ENCODE measurements at places on chromosomes 7 and 10. TPM values are rescaled to one million over a fixed set of nuclear protein-coding genes. Genes with fewer than 3 reads are reported as not detected.

The ERVW-1 gene
- not detected for total RNA-seq

The SYCE1 gene
- 2.4 TPM for total RNA-seq

The GJD4 gene
- total RNA-seq: not detected

The PAPOLB gene
- 3.9 TPM for total RNA-seq

The DGKI gene
- 79.2 TPM for total RNA-seq

GRCh38 chr7:39594988-39595620 is 28.3 kb upstream of the RALA start:
- DNase-seq: no peak

DNA sequence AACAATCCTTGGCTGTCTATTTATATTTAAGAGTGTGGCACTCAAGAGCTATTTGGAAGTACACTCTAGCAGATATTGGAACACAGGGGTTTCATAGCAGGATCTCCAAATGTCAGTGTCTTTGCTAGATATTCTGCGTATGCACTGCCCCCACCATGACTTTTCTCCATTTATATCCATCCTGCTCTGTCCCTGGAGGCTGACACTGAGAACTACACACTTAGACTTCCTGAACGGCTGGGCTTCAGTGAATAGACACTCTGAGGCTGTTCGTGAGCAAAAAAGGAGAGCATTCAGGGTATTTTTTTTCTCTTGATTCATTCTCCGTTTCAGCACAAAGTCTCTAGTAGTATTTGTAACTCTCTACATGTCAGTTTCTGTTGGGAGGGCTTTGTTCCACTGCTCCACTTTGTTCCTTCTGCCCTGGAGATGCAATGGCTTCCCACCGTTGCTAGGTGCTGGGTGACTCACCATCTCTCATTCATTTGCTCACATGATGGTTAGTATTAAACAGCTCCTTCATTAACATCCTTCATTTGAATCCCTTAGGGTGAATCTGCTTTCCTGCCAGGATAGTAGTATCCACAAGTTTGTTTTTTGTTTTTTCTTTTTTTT is 155.9 kb upstream of the SLC13A1 start:
- DNase-seq: no peak

DNA sequence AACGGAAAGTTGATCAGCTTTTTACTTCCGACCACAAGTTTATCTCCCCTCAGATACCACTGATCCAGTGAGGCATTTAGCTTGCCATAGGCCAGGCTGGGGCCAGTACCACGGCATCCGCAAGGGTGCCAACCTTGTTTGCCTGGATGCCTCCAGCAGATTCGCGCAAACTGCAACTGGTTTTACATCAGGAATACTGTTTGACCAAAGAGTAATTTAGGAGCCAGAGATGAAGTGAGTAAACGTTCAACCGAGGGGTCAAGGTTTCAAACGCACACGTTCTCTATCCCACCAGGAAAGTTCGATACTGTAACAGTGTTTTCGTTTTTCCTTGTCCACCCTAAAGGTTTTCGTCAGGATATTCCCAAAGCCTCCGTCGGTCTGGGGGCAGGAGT is 266 bp upstream of the MDFIC start:
- no peak for DNase-seq

DNA sequence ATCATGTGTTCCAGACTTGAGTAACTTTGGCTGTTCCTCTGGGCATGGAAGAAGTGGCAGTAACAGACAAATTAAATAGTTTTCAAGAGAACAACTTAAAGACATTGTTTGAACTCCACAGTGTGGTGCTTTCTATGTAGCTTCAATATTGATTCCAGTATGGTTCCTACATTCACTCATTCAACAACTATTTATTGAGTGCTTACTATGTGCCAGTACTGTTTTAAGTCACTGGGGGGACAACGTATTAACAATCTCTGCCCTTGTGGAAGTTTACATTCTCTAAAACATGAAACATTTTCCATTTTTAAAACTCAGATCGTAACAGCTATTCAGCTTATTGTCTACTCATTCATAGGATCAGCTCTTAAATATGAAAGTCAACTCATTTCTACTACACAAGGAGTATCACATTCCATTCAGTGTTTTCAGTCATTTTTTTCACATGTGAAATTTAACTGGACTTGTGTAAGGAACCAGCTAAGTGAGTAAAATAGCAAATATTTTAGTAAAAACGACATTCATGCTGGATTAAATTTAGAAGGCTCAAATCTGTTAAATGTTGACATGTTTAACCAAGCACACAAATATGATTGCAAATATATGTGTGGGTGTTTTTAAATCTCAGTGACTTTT is 13.6 kb upstream of the CUBN start:
- no peak for DNase-seq

DNA sequence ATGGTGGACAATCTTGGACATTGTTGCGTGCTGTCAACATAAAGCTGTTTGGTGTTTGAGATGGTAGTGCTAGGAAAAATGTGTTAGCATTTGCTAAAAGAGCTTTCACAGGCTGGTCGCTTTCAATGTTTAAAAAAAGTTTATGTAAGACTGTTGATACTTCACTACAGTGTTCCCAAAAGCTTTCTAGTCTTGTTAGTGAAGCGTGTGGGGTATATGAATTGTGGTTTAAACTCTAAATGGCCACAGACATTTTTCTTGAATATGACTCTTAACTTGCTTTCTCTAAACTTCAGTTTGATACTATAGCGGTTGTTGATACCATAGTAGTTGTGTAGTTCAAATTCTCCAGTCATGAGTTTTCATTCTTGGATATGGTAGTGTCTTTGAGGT is 44.9 kb downstream of the MCU start:
- DNase-seq: no peak

DNA sequence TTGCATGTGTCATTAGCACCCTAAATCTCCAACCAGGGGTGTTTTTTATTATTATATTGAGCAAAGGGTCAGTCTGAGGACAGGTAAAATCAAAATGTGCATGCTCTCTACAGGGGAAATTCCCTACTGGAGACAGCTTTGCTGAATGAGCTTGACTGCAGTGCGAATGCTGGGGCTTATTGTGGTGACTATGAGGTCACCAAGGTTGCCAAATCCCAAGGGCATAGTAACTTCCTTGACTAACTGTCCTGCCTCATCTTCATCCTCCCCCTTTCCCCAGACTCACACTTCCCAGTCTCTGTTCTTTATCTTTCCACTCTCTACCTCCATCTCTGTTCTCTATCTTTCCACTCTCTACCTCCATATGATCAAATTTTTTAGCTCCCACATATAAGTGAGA is 22.9 kb upstream of the AOC1 start:
- no peak for DNase-seq

- peak; percentile 21 for DNase-seq
These were observed 179.6 kb downstream of the TCERG1L start for GRCh38 chr10:131131726-131132591.

DNA sequence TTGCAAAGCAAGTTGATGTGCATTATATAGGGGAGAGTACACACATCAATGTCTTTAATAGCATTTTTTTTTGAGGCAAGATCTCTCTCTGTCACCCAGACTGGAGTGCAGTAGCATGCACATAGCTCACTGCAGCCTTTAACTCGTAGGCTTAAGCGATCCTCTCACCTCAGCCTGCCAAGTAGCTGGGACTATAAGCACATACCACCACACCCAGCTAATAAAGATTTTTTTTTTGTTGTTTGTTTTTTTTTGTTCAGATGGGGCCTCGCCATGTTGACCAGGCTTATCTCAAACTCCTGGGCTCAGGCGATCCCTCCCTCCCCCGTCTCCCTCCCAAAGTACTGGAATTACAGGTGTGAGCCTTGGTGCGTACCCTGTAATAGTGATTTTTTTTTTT is 1.5 kb downstream of the UMAD1 start:
- no peak for DNase-seq

All from cerebellum (tissue), 4 donors.